Dorsolateral prefrontal cortex (tissue), 122 donors: ENCODE measurements at places on chromosomes 5 and 9. TPM values are rescaled to one million over a fixed set of nuclear protein-coding genes. Genes with fewer than 3 reads are reported as not detected.

DNA sequence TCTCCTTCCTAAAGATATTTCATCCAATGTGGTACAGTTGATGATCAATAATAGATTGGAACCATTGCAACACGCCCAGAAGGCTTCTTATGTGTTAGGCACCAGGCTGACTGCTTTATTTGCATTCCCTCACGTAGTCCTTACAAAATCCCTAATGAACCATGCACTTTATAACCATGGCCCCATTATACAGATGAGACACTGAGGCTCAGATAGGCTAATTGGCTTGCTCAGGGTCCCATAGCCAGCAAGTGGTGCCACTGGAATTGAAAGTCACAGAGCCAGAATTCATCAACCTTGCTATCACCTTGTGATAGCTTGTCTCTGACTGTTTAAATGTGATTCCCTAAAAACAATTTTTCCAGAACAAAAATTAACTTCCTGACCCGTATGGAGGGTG lies 27.8 kb upstream of the RAI14 start:
- no peak for DNase-seq

DNA sequence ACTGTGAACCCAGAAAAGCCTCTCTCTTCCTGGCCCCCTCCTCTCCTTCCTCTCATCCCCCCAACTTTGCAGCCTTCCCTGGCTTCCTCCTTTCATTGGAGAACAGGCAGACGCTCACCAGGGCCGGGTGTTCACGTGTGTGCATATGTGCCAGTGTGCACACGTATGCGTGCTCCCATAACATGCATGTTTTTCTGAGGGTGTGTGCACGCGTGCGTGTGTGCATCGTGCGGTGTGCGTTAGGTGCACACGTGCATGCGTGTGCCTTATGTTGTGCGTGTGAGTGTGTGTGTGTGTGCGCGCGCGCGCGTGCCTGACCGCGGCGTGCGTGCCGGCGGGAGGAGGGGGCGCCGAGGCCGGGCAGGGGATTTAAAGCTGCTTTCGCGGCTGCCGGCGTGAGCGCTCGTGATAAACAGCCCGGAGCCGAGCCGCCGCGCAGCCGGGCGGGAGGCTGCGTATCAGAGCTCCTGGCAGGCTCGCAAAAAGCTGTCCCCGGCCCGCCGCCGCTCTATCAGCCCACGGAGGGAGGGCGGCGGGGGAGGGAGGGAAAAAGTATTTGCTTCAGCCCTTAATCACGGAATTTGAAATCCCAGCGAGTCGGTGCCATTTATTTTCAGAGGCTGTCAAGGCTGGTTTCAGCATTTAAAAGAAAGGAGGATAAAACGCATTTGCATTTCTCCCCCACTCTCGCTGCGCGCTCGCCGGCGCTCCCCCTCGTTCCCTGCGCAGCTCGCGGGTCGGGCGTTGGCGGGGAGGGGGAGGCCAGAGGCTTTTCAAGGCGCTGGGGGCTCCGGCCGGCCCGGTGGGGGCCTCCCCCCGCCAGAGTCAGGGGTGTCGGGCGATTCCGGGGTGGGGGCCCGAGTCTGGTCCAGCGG lies 183.9 kb downstream of the C9orf50 start:
- DNase-seq = peak; percentile 69

- no peak for DNase-seq
These were observed 650 bp downstream of the GPR107 start for GRCh38 chr9:130054325-130054786.

- DNase-seq = no peak
These were observed 447.0 kb downstream of the KIF4B start for GRCh38 chr5:155460501-155460931.

Gene PALM2AKAP2
- total RNA-seq = 21.4 TPM

Gene SLC46A2
- not detected for total RNA-seq

DNA sequence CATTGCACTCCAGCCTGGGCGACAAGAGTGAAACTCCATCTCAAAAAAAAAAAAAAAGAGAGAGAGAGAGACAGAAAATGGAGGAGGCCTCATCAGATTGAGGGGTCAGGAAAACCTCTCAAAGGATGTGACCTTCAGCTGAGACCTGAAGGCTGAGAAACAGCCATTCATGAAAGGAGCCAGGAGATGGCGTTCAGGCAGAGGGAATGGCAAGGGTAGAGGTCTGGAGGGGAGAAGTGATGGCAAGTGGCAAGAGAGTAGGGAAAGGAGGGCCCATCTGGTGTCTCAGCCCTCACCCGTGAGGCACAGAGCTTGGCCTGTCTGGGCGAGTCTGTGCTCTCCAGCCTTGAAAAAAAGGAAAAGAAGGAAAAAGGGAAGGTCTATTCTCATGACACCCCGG lies 17.0 kb downstream of the CAMK2A start:
- peak; percentile 60 for DNase-seq

- DNase-seq = no peak
These were observed 18.7 kb upstream of the POMT1 start for GRCh38 chr9:131484051-131484445.

DNA sequence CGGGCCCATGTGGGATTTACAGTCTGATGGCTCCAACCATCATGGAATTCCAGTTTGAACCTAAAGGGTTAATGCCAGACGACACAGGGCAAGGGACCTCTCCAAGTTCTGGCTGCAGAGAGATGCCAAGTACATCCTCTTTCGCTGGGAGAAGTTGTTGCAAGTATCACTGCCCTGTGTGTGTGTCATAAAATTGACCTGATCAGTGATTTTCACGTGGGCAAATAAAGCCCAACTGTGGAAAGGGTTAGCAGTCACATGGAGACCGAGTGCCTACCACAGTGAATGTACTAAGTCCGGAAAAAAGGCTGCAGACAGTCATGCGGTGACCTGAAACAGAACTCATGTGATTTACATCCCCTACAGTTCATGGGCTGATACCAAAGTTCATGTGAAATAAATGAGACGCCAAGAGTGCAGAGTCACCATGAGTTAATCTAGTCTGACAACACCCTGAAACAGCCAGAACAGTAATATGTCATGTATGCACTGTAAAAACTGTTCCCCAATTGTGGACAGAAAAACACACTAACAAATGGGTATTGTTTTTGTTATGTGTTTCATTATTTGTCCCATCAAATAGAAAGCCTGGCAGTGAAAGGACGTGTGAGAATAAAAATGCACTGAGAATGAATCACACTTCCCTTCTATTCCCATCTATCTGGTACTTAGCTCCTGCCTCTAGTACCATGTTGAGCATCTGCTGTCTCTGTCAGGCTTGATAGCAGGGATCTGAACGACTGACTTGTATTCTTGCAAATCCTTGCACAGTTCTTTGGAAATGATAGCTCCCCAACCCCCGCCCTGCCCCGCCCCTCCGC lies 115.7 kb downstream of the SUSD1 start:
- DNase-seq = no peak

DNA sequence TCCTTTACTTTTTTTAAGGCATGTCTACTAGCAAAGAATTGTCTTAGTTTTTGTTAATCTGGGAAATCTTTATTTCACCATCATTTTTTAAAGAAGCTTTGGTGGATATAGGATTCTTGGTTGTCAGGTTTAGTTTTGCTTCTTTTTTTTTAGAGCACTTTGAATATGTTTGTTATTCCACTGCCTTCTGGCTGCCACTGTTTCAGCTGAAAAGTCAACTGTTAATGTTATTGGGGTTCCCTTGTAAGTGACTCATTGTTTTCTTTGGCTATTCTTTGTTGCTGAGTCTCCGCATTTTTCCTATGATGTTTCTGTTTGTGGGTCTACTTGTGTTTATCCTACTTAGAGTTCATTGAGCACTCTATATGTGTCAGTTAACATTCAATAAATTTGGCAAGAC lies 44.4 kb downstream of the PHAX start:
- DNase-seq = no peak

- DNase-seq = no peak
These were observed 102.8 kb downstream of the PLK2 start for GRCh38 chr5:58357121-58357520.

Gene FOXI1
- not detected for total RNA-seq

GRCh38 chr5:25481463-25481862 lies 836.7 kb upstream of the CDH10 start:
- no peak for DNase-seq

DNA sequence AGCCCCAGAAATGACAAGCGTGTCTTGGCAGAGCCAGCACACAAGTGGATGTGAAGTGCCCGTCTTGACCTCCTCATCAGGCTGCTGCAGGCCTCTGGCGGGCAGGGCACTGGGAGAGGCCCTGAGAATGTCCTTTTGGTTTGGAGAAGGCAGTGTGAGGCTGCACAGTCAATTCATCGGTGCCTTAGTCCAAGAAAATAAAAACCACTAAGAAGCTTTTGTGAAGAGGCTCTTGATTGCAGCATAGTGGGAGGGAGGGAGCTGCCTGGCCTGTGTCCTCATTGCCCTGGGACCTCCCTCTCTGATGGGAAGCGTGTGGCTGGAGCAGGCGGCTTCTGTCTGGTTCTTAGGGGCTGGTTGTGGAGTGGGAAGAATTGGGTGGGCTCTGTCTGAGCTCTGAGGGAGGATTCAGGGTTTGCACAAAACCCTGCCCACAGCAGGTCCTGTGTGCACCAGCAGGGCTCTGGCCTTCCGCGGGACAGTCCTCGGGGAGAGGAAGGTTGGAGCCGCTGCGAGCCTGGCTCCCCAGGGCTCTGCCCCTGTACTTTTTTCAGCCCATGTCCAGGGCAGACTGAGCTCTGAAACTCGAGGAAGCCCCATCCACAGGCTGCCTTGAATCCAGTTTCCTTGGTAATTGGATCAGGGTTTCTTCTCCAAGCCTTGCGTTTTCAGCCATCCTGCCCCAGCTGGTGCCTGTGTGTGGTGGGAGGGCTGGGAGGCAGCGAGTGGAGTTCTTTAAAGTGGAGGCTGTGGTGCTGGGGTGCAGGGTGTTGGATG lies 1.1 kb downstream of the HRCT1 start:
- DNase-seq = no peak

Gene AP3B1
- 28.5 TPM for total RNA-seq

Gene IRX1
- total RNA-seq = not detected

Gene LMBRD2
- total RNA-seq = 42.8 TPM

GRCh38 chr5:151591144-151591819 lies at the start of gene FAT2:
FAT2 (minus strand) TSS chr5:151591331; CDS start chr5:151568931, 22,400 bp downstream.
- no peak for DNase-seq

DNA sequence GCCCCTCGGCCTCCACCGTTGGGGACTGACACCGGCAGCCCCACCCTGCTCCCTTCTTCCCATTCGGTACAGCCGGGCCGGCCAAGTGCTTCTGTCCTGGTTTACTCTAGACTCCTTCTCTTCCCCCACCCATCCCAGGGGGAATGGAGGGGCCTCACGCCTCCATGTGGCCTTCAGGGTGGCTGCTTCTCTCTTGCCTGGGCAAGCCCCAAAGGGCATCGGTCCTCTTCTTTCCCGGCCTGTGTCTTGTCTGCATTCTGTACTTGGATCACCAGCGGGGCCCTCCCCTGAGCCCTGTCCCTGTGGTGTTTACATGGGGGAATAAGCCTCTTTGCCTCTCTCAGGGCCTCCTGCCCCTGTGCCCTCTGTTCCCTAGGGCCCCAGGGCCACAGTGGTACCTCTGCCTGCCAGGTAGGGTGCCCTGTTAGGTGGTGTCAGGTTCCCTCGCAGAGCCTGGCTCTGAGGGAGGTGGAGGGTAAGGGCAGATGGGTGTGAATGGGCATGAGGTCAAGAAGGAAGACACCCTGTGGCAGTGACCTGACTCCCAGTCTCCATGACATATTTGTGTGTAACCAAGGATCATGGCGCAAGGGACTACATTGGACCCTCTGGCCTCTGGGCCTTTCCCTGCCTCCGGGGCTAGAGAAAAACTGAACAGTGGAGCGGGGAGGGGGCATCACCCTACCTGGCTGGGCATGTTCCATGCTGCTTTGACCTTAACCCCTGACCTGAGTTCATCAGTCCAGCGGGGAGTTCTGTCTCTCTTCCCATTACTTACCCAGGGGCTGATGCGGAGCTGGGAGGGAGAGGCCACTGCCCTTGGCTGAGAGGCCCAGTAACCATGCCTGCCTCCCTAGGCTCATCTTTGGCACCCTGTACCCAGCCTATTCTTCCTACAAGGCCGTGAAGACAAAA lies 1.6 kb downstream of the REEP2 start:
- no peak for DNase-seq

DNA sequence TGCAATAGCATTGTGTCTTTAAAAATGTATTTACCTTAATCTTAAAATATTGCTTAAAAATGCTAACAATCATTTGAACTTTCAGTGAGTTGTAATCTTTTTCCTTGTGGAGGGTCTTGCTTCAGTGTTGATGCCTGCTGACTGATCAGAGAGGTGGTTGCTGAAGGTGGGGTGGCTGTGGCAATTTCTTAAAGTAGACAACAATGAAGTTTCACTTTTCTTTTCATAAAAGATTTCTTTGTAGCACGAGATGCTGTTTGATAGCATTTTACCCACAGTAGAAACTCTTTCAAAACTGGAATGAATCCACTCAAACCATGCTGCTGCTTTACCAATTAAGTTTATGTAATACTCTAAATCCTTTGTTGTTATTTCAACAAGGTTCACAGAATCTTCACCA lies 50.8 kb downstream of the NR3C1 start:
- no peak for DNase-seq

Gene VCAN
- total RNA-seq = 55.6 TPM

DNA sequence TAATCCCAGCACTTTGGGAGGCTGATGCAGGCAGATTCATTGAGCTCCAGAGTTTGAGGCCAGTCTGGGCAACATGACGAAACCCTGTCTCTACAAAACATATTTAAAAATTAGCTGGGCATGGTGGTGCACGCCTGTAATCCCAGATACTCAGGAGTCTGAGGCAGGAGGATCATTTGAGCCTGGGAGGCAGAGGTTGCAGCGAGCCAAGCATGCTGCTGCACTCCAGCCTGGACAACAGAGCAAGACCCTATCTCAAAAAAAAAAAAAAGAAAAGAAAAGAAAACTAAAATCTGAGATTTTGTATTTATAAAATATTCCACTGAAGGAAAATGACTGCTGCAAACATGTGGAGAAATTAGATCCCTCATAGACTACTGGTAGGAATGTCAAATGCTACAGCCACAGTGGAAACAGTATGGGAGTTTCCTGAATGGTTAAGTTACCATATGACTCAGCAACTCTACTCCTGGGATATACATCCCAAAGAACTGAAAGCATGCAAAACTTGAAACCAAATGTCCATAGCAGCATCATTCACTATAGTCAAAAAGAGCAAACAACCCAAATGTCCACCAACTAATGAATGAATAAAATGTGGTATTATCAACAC lies 106.1 kb downstream of the UBAP2 start:
- DNase-seq = no peak

DNA sequence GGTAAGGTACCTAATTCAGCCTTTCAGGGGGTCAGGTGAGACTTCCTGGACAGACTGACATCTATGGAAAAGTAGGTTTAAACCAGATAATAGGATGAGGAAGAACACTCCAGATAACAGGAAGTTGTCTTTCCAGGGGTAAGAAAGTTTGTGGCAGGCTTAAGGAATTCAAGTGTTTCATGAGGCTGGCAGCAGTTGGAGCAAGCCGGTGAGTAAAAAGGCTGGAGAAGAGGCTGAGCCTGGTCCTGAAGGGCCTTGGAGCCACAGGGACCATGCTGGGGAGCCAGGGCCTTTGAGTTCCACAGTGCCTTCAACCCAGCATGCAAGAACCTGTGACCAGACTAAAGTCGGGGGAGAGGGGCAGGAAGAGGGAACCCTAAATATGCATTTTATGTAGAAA lies 353.4 kb downstream of the SPOCK1 start:
- no peak for DNase-seq

Gene NEUROG1
- total RNA-seq = not detected

- DNase-seq = no peak
These were observed 77.0 kb downstream of the ABCA1 start for GRCh38 chr9:104850786-104851545.
